ENCODE measurements at places on chromosomes 7 and 10.

DNA sequence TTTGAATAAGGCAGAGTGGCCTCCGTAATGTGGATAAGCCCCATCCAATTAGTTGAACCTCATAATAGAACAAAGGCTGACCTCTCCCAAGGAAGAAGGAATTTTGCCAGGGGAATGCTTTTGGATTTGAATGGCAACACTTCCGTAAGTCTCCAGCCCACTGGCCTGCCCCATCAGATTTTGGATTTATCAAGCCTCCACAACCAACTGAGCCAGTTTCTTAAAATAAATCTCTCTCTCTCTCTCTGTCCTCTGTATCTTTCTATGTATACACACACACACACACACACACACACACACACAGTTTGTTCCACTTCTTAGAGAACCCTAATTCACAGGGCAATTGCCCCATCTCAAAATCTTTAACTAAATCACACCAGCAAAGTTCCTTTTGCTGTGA is 100.9 kb upstream of the CAV2 start:
- DNase-seq, result no peak

- no peak for DNase-seq
These were observed 163.2 kb upstream of the SHH start for GRCh38 chr7:155975490-155975889.

DNA sequence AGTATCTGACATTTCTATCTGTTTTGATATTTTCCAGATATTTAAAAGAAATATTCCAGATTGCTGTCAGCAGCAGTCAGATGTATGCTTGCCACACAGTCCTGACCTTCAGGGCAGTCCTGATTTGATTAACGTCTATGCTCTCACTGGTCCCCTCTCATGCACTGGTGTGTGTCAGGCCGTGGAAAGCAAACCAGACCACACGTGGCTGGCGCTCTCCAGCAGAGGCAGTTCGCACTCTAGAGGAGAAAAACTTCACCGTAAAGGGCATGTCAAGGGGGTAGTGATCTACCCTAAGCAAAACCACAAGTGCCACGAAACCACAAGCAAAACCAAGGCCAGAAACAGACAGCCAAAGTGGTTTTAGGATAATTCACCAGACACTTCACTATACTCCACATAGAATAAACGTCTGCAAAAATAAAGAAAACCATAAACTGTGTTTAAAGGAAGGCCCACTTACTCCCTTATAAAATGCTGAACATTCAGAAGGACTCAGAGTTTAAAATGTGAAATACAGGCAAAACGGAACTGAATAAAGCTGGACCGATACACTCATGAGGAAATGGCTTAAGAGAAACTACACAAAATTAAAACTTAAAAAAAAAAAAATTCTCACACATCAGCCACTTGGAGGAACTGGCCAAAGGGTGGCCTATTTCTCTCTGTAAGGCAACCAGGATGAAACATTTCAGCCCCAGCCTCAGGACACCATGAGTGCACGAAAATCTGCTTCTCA is 26.4 kb downstream of the PARP12 start:
- no peak for DNase-seq

DNA sequence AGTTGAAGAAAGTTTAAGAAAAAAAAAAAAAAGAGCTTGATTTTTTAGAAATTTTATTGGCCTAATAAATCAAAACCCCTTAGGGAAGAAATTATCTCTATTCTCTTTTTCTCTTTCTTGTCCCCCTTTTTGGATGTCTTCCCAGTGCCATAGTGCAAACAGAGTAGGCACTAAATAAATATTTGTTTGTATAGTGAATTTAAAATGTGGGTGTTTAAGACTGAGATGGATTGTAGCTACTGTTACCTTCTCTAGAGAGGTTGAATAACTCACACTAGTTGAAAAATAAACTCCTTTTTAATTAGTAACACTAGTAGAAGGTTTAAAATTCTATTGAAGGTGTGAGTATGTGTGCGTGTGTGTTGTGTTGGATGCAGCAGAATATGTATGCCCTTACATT is 783.8 kb downstream of the NXPH1 start:
- no peak for DNase-seq

- DNase-seq, result no peak
These were observed 175.1 kb downstream of the ZMYND11 start for GRCh38 chr10:310371-310770.

GRCh38 chr7:116988363-116988989 is 35.2 kb downstream of the ST7 start:
- DNase-seq, result no peak

GRCh38 chr7:156579566-156579965 is 61.0 kb upstream of the RNF32 start:
- no peak for DNase-seq

DNA sequence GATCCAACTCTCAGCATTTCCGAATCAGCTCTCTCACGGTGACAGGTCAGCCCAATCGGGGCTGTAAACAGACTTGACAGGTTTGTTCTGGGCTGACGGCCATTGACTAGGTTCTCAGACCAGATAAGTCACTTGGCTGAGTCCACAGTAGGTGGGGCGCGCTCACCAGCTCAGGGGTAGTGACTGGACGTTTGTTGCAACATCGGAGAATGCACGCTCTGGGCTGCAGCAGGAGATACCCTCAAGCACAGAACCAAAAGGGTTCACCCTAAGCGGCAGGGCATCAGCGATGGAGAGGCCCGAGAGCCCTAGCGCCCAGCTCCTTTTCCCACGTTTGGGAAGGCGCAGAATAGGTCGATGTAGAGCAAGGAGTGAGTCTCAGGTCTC is 1.8 kb downstream of the KLLN start:
- peak; percentile 60 for DNase-seq

GRCh38 chr10:129161150-129161549 is 305.9 kb upstream of the MGMT start:
- no peak for DNase-seq

DNA sequence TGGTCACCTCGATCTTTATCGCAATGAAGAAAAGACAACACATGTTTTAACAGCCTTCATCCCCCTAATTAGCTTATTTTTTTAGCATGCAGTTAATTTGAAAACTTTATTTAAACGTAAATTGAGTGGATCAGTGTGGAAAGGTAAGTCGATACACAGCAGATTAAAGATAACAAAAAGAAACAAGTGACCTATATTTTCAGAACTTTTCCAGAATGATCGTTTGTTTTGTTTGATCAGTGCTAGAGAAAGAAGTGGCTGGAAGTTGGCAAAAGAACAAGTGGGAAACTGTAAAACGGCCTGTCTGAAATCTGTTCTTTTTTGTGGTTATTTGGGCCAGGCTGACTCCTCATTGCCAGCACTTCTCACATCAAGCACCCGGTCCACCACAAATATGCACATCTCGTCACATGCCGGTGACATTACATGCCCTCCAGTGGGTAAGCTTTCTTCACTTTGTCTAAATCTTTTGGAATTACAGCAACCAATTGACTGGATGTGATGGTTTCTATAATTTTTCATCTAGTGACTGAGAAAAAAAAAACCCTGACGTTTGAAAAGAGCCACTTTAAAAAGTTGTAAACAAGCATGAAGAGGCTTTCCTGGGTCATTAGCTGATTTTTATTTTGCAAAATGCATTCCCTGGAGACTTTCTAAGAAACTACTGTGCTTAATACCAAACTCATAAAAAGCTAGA is 33.2 kb downstream of the C7orf33 start:
- DNase-seq, result no peak

GRCh38 chr7:77441046-77441445 is 24.9 kb upstream of the GSAP start:
- no peak for DNase-seq

DNA sequence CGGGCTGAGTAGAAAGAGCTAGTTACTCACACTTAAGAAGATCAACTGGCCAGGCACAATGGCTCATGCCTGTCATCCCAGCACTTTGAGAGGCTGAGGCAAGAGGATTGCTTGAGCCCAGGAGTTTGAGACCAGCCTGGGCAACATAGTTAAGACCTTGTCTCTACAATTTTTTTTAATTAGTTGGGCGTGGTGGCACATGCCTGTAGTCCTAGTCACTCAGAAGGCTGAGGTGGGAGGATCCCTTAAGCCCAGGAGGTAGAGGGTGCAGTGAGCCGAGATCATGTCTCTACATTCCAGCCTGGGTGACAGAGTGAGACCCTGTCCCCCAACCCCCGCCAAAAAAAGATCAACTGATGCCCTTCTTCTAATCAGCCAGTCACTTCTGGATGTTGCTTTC is 74.6 kb upstream of the ATP6V0A4 start:
- DNase-seq, result no peak

DNA sequence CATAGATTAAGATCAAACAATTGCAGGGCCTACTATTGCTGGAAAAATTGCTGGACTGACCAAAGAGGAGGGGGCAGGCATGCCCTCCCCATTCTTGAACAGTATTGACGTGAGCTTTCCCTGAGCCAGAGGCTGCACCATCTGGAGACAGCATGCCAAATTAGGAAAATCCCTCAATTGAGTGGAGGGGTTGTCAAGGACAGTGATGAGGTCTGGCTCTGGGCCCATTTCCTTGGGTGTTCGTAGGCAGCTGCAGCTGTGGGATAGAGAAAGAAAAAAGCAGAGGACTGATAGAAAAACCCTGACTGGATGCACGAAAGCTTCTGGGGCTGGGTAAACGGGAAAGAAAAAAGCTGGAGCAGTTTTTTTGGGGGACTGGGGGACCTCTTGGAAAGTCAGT is 22.8 kb upstream of the ORC5 start:
- no peak for DNase-seq

- no peak for DNase-seq
These were observed 9.5 kb downstream of the CPED1 start for GRCh38 chr7:120997882-120998474.

DNA sequence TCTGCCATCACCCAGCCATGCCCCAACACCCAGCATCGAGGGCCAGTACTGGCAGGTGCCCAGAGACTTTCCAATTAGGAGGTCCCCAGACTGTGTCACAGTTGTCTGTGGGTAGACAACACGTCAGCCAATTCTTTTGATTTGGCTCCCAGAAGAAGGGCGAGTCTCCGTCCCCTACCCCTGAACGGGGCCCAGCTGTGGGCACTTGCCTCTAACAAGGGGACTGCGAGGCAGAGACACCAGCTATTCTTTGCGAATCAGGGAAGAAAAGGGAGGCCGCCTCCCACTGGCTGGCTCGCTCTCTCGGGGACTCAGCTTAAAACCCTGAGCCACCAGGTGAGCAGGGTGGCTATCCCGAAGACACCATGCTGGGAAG is 167.3 kb downstream of the USP6NL start:
- DNase-seq, result no peak

- DNase-seq, result peak; percentile 72
These were observed 174.7 kb downstream of the HERPUD2 start for GRCh38 chr7:35519971-35520809.

GRCh38 chr7:132092106-132092505 is 484.2 kb downstream of the PLXNA4 start:
- no peak for DNase-seq

- no peak for DNase-seq
These were observed 638 bp downstream of the METTL27 start for GRCh38 chr7:73841689-73842066.

DNA sequence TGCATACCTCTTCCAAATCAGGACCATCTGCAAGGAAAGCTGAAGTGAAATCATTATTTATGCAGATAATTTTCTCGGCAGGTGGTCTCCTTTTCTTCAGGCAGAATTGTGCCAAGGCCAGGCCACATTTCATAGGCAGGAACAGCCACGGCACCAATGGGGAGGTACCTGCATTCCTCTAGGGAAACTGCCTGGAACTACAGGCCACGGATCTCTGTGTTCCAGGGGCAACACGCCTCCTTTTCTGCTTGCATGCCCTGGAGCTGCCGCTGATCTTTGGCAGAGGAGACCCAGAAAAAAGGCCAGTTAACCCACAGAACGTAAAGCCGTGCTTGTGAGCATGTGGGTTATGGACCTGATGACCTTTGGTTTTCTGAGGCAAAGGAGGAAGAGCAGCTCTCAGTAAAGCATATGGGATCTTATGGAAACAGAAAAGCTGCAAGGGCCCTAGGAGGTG is 111.2 kb upstream of the KIAA1217 start:
- no peak for DNase-seq

DNA sequence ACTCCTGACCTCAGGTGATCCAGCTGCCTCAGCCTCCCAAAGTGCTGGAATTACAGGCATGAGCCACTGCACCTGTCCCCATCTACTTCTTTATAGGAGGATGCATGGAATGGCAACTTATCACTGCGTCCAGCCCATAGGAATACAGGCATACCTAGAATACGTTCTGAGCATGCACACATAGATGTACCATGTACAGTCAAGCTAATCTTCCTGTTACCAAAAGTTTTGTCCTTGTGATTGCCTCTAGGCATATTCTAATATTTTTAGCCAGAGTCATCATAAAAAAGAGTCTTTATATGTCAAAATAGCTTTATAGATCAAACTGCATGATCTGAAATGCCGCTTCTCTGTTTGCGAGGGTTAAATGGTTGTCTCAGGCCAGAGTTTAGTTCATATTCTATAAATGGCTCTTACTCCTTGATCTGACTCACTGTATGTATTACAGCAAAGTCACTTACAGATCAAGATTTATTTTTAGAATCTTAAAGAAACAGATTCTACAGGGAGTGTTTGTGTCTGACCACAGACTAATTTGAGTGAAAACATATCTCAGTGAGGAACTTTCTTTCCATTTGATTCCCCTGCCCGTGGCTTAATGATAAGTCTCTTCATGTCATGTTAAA is 210.9 kb downstream of the CREB5 start:
- peak; percentile 5 for DNase-seq

- DNase-seq, result no peak
These were observed 43.5 kb upstream of the NKX6-2 start for GRCh38 chr10:132829403-132829802.

DNA sequence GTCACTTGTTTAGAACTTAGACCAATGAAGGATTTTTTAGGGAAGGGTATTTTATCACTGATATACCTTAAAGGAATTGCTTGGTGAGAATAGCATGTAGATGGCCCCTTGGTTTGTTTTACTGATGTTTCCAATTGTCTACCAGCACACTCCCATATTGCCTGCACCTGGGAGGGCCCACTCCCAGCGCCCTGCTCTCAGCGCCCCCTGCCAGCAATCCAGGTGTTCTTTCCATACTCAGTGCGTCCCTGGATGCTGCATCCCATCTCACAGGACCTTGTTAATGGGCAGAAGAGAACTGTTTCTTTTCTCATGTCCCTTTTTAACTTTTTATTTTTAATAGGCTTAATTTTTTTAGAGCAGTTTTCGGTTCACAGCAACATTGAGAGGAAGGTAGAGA is 24.1 kb upstream of the SFRP5 start:
- DNase-seq, result no peak

DNA sequence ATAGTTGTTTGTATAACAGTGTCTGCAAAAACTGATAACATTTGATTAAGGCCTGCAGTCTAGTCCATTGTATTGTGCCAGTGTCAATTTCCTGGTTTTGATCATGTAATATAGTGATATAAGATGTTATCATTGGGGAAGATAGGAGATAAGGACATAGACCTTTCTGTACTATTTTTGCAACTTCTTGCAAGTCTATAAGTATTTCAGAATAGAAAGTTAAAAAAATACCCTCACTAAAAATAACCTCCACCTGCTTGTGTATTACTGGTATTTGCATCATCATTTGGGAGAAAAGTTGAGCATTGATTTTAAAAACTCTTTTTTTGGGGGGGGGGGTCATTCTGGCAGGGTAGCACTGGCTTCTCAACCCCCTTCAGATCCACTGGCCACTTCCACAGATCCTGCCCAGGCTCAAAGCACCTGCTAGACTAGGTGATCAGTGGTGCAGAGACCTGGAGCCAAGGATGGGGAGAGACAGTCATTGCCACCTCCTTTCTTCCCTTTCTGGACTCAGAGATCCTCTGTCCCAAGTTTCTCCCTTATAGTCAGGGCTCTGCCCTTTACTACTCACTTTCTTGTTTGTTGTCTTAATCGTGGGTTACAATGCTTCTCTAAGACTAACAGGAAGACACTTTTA is 103.0 kb downstream of the RBM20 start:
- no peak for DNase-seq
